ENCODE measurements at places on chromosomes 2 and 18.

- no peak for DNase-seq
Observed at GRCh38 chr18:56770873-56771272, 119.7 kb downstream of the WDR7 start.

DNA sequence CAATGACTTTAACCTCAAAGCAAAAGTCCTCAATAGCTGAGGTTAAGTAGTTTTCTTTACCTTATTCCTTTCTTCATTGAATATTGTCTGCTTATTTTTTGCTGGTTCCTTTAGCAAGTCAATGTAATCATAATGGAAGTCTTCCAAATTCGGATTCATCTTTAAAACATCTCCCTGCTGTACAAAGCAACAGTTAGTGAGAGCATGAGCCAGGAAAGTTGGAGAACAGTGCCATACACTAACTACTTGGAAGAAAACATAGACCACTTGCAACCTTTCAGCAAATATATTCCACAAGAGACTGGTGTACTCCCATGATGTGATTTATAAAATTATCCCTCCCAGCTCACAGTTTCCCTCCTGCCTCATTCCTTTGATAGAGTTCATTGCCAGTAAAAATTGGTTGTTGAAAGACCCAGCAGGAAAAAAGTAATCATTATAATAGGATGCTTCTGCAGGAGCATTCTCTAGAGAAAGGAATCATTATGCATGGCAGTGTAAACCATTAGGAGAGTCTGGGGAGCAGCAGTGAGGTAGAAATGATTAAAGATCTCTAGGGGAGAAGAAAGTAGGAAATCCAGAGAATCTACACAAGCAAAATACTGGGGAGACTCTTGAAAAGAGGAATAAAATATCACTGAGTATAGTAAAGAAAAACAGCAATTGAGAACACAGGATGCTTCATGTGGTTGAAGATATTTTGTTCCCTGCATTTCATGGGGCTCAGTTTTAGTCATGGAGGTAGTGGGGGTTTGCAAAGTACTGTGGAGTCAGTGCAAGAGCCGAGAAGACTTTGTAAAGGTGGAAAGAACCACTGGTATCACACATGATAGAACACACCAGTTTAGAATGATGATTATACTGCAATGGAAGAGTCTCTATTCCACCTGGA lies 38.6 kb upstream of the TTN start:
- DNase-seq, result no peak

GRCh38 chr18:79616651-79617510 lies 62.7 kb upstream of the CTDP1 start:
- no peak for DNase-seq

DNA sequence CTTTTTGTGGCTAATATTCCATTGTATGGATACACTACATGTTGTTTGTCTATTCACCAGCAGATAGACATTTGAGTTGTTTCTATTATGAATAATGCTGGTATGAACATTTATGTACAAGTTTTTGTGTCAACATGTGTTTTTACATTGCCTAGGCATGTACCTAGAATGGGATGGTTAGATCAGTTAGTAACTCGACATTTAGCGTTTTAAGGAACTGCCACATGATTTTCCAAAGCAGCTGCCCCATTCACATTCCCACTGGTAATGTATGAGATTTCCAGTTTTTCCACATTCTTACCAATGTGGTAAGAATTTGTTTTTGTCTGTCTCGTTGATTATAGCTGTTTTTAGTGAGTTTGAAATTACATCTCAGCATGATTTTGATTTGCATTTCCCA lies 112.8 kb downstream of the FHOD3 start:
- DNase-seq, result no peak

DNA sequence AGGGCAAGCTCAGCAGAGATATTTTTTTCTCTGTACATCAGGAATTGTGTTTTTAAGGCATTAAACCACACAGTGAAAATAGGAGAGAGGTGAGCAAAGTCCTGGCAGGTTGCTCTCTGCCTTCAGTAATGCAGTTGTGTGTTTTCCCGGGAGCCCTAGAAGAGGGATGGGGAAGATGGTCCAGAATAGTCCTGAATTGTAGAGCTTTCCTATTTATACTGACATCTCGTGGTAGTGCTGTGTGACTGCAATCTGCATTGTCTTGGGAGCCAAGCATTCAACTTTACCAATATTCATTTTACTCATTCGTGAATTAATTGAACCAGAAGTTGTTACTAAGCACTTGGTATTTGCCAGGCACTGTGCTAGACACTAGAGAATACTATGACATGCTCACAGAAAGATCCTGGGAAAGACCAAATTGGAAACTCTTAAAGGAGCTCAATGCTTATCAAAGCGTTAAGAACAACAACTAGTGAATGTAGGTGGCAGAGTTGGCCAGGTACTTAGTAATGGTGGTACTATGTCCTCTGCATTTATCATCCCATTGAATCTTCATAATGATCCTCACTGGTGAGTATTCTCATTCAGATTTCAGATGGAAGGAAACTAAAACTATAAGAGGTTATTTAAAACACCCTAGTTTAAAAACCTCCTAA lies 214.6 kb downstream of the TRIB2 start:
- no peak for DNase-seq

- DNase-seq, result no peak
Observed at GRCh38 chr2:74441690-74442482, at the start of gene RTKN. Gene RTKN (minus strand): TSS chr2:74441937. CDS start chr2:74441816, 121 bp downstream.

- no peak for DNase-seq
Observed at GRCh38 chr18:38571651-38572050, 1006.1 kb upstream of the CELF4 start.

DNA sequence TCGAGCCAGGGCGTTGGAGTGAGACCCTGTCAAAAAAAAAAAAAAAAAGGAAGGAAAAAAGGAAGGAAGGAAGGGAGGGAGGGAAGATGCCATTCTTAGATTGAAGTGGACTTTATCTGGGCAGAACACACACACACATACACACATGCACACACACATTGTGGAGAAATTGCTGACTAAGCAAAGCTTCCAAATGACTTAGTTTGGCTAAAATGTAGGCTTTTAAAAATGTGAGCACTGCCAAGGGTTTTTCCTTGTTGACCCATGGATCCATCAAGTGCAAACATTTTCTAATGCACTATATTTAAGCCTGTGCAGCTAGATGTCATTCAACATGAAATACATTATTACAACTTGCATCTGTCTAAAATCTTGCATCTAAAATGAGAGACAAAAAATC lies 564 bp upstream of the TTR start:
- no peak for DNase-seq

DNA sequence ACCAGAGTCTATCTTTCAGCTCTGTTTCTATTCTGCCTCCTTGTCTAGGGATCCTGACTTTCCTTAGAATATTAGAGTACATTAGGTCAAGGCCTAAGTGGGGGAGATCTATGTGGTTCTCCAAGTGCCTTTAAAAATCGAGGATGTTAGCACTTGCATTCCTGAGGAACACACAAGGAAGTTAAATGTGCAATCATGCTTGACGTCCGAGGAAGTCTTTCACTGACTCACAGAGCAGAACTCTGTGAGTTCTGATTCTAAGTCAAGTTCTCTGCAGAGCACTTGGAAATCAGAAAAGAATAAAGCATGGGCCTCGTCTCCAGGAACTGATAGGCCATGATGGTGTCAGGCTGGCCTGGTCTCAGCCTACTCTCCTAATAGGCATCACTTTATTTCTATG lies 17.2 kb downstream of the FHOD3 start:
- DNase-seq, result no peak

GRCh38 chr2:98445177-98445682 lies 572 bp downstream of the INPP4A start:
- DNase-seq, result no peak

DNA sequence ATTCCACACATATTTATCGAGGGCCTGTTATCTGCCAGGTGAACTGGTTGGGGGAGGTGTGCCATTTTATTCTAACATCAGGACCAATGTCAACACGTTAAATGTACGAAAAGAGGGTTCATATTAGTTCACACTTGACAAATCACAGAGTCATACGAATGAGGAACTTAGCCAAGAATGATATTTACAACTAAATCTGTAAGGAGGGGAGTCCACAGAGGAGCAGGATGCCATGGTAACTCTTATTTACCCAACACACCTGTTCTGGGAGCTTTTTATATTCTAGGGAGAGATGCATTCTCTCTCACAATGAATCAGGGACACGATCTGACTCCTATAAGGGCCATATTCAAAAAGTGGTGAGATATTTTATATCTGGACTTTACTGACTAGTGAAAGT lies 144.1 kb downstream of the CDC42EP3 start:
- DNase-seq, result no peak

GRCh38 chr2:196952936-196953335 lies 26.4 kb upstream of the PGAP1 start:
- no peak for DNase-seq

GRCh38 chr18:70135604-70136003 lies 69.9 kb downstream of the RTTN start:
- DNase-seq, result no peak

DNA sequence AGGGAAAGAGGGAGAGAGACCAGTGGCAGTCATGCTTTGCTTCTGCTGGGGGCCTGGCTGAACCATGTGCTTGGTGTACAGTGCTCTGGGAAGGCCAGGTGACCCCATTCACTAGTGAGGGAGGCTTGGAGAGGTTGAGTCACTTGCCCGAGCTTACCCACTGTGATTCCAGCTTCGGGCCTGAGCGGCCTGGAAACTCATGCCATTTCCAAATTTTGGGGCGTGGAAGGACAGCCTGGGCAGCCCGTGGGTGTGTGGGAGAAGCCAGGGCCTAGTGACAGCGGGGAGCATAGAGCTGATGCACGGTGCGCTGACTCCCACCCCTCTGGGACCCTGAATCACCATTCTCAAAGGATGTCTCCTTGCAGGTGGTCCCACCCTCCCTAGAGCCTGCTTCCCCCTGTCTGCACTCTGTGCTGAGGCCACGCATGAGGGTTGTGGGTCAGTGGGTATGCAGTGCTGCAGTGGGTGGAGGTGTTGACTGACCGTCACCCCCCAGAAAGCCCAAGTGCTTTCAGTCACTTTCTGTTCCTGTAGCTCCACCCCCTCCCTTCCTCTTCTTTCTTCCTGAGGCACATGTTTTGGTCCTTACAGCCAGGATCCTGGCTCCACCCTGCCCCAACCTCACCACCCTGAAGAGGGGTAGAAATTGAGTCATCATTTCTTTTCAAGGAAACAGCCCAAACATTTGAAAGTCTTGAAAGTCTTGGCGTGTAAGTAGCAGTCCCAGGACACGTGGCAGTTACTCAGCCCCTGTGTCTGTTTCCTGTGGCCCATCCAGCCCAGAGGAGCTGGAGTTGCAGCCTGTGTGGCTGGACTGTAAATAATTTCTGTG lies 69.3 kb upstream of the MCFD2 start:
- DNase-seq, result peak; percentile 27

DNA sequence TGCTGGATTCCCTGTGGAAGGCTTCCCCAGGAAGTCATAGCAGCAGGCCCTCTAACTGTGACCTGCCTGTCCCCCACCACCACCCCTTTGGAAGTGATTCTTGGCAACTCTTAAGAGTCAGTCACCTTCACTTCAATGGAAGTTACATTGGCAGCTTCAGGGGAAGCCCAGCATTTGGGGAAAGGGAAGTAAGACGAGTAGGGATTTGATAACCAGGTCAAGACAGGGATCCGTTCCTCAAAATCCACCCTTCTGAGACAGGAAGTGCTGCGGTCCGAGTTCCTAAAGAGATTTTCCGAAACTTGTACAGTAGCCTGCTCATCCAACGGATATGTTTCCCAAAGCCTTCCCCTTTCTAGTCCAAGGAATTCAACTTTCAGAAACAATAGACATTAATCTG lies 54.2 kb downstream of the MRPL35 start:
- no peak for DNase-seq

DNA sequence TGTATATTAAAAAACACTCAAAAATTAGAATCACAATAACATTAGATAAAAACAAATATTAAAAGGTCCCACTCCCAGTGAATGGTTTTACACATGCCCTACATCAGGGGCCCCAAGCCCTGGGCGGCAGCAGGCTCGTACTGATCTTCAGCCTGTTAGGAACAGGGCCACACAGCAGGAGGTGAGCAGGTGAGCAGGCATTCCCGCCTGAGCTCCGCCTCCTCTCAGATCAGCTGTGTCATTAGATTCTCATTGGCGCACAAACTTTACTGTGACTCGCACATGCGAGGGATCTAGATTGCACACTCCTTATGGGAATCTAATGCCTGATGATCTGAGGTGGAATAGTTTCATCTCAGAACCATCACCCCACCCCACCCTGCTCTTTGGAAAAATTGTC lies 74.2 kb downstream of the MBD2 start:
- DNase-seq, result no peak

GRCh38 chr2:10357193-10358169 lies 54.8 kb downstream of the HPCAL1 start:
- no peak for DNase-seq

- no peak for DNase-seq
Observed at GRCh38 chr2:144876013-144876412, 356.1 kb upstream of the ZEB2 start.

DNA sequence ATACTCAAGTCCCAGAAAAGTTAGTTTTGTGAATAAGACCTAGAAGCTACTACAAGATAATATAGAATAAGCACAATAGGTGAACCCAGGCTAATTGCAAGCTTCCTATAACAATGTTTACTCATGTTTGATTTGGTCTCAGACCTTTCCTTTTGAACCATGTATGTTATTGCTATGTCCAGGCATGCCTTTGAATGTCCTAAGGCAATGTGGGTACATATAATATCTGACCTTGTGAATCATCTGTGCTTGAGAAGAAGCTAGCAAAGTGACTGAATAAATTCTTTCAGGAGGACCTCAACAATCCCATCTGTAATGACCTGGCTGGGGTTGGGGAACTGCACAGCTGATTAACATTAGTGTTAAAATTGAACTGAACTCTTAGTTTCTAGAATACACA lies 1285.9 kb upstream of the CELF4 start:
- no peak for DNase-seq

- no peak for DNase-seq
Observed at GRCh38 chr2:100289020-100289419, 33.3 kb downstream of the LONRF2 start.

- no peak for DNase-seq
Observed at GRCh38 chr2:168116448-168116847, 130.9 kb downstream of the STK39 start.

DNA sequence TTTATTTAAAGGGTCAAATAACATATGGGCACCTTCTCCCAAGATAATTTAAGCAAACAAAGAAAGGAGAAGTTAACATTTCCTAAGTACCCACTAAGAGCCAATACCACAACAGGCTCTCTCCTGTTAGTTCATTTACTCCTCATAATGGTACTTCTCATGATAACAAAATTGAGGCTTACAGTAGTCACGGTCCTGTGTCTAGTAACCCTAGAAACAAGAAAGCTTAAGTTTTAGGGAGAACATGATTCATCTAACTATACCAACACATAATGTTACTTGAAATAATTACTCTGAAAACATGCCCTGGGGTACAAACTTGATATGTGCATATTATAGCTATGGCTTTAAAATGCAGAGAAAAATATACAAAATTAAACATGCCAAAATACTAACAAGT lies 19.8 kb downstream of the IWS1 start:
- no peak for DNase-seq

DNA sequence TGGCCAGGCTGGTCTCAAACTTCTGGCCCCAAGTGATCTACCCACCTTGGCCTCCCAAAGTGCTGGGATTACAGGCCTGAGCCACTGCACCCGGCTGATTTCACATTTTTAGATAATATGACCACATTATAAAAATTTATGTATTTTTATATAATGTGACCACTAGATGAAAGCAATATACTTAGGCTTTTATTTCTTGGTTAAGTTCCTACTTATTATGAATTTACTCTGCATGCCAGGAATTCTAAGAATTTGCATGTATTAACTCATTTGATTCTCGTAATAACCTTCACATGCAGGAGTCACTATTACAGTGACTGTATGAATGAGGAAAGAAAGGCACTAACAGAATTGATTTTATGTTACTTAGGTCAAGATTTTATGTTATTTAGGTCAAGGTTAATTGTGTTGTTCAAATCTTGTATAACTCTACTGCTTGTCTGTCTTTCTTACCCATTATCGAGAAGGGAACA lies 25.6 kb upstream of the CASP8 start:
- DNase-seq, result no peak

All from stimulated activated CD8-positive, alpha-beta memory T cell treated with anti-CD3 and anti-CD28 coated beads, Interleukin-7, amount 100 ng/mL, for 24 hours (primary cell).